DMS 273 treated with DMSO at 0.1 percent for 48 hours (cell line): ENCODE measurements at places on chromosomes 1 and 21.
A peak's percentile ranks its signal among the peaks of the same experiment; 100 is the strongest.

DNA sequence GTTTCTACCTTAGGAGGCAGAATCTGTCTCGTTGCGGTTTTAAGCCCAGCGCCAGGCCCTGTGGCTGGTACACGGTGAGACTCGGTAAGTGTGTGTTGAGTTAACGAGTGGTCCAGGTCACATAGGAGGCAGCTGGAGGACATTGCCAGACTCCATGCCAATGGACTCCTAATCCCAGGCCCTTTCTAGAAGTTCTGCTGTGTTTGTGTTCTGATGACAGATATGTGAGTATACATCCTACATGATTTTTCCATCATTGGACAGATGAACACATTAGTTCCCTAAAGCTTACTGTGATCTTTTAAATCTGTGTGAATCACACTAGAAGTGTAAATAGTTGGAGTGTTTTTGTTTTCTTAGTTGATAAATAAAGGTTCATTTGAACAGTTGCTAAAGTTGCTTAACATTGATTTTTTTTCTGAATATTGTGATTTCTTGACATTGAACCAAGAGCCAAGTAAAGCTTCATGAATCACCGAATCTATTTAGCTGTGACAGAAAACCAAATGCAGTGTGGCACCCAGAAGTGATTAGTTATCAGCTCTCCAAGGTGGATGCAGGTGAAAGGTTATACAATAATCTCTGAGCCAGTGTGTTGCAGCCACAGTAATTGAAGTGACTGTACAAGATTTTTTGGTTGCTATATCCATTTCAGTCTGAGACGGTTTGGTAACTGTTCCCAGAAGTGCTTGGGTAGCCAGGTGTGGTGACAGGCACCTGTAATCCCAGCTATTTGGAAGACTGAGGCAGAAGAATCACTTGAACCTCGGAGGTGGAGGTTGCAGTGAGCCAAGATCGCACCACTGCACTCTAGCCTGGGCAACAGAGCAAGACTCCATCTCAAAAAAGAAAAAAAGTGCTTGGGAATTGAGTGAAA is 46.3 kb downstream of the DOP1B start:
- DNase-seq: no peak

DNA sequence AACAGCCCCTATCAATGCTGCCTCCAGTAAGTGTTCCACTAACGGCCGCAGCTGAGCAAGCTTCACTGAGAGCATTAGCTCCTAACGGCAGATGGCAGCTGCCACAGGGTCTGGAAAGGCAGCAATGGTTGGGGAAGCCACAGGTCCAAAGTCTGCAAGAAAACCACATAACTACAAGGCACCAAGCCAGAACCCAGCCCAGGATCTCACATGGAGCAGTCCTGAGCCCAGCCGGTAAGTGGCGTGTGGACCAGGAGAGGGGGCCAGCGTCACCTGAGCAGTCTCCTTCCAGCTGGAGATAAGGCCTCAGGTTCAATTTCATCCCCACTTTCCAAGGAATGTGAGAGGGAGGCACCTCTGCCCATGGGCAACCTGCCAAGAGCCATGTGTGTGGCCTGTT is 13.2 kb downstream of the SYT2 start:
- DNase-seq: no peak

GRCh38 chr1:155645034-155645598 is 35.1 kb downstream of the MSTO1 start:
- no peak for DNase-seq

GRCh38 chr21:36155603-36156338 is 853 bp upstream of the DOP1B start:
- DNase-seq: no peak

DNA sequence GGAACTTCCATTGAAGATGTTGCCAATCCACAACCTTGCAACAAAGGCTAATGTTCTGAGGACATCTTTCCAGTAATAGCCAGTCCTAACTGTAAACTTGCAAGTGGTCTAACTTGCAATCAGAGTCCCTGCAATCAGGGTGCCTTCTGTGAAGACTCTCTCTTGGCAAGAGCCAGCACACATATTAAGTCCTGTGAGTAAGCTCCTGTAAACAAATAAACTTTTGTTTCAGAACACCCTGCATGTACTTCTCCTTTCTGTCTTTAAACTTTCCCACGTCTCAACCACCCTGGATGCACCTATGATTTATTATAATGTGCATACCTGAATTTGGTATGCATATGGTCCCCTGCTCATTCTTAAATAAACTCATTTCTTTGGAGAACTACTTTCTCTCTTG is 9.1 kb downstream of the GBP7 start:
- DNase-seq: no peak

GRCh38 chr1:207883104-207883651 is 27.7 kb downstream of the CD34 start:
- DNase-seq: no peak

DNA sequence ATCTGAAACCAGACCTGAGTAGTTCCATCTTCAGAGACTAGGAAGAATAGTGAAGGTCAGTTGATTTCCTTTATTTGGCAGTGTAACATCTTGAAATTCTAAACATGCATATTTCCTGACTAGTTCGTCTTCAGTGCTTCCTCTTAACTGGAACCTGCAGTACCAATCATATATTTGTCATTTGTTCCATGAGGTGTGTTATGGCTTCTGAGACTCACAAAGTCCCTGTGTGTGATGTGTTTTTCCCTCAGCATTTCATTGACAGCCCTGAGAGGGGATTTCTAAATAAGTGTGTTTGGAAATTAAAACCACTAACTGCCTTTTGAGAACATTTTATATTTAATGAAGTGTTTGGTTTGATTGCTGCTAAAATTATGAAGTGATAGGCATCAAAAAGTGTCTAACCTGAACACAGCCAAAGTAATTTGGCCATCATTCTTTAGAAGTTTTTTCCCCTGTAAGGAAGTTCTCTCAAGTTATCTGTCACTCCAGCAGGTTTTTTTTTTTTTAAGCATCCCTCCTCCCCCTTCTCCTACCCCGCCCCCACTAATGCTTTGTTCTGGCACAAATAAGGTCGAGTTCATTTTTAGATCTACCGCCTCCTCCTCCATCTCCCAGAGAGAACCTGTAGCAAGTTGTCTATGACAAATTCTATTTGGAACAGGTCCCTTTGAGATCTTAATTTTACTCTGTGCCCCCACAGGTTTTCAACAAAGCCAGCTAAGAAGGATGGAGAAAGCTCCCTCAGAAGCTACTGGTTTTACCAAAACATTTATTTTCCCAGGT is 61.4 kb downstream of the TMEM200B start:
- DNase-seq: no peak

DNA sequence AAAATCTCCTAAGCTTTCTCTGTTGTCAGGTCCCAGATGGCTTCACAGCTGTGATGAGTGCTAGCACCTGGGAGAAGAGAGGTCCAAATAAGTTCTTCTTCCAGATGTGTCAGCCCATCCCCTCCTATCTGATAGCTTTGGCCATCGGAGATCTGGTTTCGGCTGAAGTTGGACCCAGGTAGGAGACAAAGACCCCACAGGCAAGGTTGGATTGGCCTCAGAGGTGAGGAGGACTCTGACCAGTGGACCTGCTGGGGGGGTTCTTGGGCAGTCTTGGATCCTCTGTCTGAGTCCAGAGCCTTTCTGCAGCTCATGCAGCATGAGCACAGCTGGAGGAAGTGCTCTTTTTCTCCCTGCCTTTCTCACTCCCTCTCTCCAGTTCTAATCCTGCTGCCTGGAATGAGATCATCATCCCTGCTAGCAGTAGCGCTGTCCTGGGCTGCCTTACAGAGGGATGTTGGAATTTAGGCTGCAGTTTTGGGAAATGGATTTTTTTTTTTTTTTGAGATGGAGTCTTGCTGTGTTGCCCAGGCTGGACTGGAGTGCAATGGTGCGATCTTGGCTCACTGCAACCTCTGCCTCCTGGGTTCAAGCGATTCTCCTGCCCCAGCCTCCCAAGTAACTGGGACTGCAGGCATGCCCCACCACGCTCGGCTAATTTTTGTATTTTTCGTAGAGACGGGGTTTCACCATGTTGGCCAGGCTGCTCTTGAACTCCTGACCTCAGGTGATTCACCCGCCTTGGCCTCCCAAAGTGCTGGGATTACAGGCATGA is 7.1 kb downstream of the RNPEP start:
- DNase-seq: no peak

DNA sequence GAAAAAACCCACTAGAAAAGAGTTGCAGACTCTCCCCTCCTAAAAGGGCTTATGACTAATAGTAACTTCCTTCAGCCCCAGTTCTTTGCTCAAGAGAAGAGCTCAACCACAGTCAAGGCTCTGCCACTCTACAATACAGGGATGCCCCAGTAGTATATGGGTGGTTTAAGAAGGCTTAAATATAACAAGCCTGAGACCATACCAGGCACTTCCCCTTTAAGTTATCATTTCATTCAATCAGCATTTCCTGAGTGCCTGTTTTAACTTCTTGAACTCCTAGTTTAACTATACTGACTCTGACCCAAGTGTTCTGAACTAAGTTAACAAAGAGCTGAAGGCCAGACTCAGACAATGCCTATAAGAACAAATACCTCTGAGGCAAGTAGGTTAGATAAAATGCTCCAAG is 19.8 kb downstream of the PRPF38A start:
- no peak for DNase-seq

GRCh38 chr1:243974451-243975292 is 76.4 kb upstream of the ZBTB18 start:
- no peak for DNase-seq

DNA sequence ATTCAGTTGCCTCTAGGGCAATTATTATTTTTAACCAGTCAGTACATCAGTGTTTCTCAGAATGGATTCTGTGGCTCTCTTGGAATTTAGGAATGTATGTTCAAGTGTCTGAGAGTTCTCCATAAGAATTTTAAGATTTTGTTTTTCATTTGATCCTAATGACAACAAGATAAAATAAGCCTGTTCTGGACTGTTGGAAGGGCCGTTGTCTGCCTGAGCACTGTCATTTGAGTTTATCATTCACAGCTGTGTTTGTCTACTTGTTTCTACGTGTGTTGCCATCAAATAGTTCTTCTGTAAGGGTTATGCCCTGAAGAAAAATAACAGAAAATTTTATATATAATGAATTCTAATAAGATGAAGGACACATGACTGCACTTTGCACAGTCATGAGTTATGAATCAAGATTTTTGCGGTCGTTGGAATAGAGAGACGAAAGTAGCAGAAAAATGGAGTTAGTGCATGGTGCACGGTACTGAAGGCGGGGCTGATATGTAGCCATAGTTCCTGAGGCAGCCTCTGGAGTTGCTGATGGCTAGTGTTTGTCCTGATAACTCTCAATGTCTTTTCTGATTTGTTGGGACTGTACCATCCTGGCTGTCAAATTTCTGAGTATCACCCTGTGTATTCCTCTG is 92.5 kb downstream of the NOS1AP start:
- no peak for DNase-seq

GRCh38 chr1:197415221-197415620 is 147.2 kb downstream of the CRB1 start:
- no peak for DNase-seq

DNA sequence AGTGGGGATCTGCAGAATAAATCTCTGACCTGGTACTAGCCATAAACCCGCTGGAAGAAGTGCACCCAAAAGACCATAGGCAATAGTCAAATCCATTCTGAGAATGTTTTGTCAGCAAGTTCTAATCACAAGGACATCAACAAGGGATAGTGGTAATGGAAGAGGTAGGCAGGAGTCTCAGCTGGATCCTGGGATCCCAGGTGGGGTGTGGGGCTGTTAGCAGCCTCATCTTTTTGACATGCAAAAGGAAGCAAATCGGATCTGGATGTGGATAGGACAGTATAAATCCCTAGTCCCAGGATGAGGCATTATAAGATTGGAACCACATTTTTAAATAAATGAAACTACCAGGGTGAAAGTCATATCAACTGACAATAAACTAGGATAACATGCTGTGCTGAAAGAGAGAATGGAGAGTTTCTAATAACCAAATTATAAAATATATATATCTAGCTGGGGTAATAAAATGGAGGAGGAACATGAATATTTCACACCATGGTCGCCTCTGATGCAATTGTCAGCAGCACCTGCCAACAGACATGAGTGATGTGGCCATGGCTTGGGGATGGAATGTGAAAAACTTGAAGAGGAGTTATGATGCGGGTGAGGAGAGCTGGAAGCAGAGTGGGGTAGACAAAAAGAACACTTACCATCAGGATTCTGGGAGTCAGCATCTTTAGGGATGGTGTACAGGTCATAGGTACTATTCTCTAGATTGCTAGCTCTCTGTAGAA is 23.7 kb upstream of the PEX19 start:
- no peak for DNase-seq

GRCh38 chr1:100268202-100268601 is 2.2 kb downstream of the RTCA start:
- no peak for DNase-seq

- DNase-seq: no peak
These were observed 168.0 kb upstream of the RAB4A start for GRCh38 chr1:229102741-229103391.

GRCh38 chr1:169364948-169365347 is 2.6 kb downstream of the NME7 start:
- DNase-seq: no peak

GRCh38 chr1:41282679-41283317 is 40.7 kb upstream of the SCMH1 start:
- DNase-seq: peak; percentile 97

DNA sequence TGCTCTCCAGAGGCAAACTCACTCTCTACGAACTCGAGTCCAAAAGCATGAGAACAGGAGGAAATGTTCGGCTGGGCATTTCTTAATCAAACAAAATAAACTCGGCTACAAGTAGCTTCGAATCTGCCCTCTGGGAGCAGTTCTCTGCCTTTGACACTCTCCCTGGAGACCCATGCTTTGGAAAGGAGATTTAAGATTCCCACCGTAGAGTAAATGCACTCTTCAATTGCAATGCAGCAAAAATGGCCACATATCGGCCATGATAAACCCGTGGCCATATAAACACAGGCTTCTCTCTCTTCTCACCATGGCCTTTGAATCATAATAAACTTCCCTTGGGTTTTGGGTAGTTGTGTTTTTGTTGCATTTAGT is 215.4 kb downstream of the TOMM20 start:
- no peak for DNase-seq

- DNase-seq: no peak
These were observed 348.9 kb downstream of the MATN1 start for GRCh38 chr1:30374400-30375070.
